ENCODE measurements at places on chromosomes 12 and 14.

DNA sequence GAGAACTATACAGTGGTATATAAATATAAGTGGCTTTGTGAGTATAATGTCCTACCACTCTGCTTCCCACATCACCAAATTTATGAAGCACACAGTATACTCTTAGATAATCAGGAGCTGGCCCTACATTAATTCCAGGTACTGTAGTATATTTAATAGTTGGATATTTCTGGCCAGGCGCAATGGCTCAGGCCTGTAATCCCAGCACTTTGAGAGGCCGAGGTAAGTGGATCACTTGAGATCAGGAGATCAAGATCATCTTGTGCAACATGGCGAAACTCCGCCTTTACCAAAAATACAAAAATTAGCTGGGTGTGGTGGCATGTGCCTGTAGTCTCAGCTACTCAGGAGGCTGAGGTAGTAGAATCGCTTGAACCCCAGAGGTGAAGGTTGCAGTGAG lies 104.0 kb downstream of the FOXA1 start:
- DNase-seq: no peak

GRCh38 chr12:29943683-29944082 lies 159.9 kb upstream of the TMTC1 start:
- no peak for DNase-seq

GRCh38 chr14:58640959-58641358 lies 3.2 kb downstream of the DACT1 start:
- DNase-seq: no peak

GRCh38 chr14:32374155-32374554 lies 45.1 kb downstream of the AKAP6 start:
- DNase-seq: no peak

DNA sequence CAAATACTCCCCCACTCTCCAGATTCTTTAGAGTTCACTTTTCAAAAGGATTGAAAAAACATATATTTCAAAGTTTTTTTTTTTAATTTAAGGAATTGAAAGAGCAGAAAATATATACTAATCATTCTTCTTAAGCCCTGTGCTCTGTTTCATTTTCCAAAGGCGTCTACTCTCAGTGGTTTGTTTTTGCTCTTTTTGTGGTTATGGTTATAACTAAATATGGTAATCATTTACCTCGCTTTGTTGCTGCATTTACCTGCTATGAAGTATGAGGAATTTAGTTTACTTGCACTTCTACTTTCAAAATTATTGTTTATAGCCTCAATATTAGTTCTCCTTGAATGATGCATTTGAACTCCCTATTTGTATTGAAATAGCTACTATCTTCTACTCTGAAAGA lies 55.9 kb upstream of the LRRK2 start:
- DNase-seq: no peak

DNA sequence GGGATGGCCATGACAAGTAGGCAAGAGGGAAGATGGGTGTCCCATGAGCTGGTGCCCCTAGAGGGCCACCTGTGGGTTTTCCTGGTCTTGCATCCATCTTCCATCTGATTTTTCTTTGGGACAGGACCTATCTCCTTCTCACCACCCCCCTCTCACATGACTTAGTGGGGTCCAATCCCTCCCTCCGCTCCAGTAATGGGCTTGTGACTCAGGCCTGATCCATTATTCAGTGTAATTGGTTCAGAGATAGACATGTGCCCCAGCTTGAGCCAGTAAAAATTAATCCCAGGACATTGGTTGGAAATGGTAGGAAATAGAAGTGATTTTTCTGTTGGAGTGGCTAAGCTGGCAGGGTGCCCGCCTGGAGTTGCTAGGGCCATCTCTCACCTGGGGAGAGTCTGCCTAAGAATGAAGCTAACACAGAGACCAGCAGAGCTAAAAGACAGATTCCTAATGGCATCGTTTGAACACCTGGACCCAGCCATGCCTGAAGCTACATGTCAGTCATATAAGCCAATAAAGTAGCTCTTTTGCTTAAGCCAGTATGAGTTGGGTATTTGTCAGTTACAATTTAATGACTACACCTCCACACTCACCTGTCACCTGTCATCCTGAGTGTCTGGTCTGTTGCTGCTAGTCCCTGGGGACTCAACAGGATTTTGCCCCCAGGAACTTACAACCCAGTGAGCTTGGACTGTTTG lies 14.7 kb downstream of the RASAL1 start:
- no peak for DNase-seq

DNA sequence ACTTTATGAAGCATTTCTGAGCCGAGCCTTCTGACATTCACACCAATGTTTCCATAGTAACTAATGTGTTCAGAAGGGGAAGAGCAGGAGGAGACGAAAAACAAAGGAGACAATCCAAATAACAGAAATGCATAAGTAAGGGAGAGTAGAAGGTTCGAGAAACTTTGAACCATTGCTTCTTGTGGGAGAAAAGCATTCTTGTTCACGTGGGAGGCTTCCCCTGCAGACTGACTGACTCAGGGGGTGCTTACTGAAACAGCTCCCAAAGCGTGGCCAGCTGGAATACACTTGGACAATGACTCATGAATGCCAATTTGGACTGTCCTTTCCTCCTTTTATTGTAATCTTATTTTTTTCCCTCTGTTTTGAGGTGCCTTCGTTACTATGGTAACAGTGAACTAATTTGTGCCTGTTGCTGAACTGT lies 73.9 kb downstream of the NEDD1 start:
- DNase-seq: no peak

GRCh38 chr14:52080808-52081755 lies 12.2 kb upstream of the NID2 start:
- DNase-seq: no peak

- DNase-seq: no peak
These were observed 40.8 kb downstream of the MIS18BP1 start for GRCh38 chr14:45212231-45212630.

All from T-helper 17 cell (primary cell).